GM06990 (cell line): ENCODE measurements at places on chromosomes 12 and 14.

DNA sequence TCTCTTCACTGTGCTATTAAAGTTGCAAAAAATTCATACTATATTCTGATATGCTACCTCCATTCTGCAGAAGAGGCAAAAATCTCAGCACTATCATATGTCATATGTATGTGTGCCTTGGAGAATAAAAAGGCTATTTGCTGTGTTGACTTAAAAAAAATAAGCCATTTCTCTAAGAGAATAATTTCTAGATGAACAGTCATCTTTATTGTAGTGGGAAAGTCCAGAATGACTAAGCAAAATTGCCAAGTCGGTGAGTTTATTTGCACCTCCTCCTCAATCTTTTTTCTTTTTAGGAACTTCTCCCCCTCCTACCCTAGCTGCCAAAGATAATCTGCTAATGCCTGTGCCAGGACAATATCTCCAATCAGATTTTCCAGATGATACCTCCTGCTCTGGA, 353.8 kb upstream of the FAR2 start:
- DNase-seq: no peak

DNA sequence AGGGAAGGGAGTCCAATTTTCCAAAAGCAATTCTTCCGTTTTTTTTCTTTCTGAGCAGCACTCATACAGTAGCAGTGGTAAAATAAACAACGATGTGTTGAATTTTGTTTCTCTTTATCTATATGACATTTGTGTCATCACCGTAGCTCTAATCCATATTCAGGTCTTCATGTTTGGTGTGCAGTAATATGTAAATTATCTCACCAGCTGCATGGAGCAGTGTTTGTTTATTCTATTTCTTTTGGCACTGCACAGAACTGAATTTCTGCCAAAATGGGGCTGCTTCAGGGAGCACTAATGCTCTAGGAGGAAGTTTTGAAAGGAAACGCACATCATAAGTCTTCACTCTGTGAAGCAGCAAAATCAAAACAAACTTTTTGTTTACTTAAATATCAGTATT, 130.0 kb upstream of the NPAS3 start:
- DNase-seq: no peak

- no peak for DNase-seq
These were observed 251.8 kb upstream of the CCDC196 start for GRCh38 chr14:66234411-66234810.

GRCh38 chr12:130087222-130087621, 75.0 kb upstream of the FZD10 start:
- no peak for DNase-seq

DNA sequence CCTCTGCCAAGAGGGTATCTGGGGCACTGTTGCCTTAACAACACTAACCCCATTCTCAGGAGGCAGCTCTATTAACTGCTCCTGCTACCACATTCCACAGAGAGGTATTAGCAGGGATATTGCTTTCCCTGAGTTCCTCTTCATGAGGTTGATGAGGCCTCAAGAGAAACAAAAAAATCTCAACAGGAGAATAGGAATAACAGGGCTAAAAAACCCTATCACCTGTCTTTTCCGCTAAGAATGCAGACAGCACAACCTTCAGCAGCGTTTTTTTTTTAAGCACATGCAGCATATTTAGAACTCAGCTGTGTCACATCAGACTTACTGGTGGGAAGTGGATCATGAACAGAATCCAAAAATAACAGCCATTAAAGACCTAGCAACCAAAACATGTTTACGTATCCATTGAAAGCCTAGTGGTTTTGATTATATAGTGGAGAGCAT, 29.2 kb downstream of the ATF7 start:
- no peak for DNase-seq

DNA sequence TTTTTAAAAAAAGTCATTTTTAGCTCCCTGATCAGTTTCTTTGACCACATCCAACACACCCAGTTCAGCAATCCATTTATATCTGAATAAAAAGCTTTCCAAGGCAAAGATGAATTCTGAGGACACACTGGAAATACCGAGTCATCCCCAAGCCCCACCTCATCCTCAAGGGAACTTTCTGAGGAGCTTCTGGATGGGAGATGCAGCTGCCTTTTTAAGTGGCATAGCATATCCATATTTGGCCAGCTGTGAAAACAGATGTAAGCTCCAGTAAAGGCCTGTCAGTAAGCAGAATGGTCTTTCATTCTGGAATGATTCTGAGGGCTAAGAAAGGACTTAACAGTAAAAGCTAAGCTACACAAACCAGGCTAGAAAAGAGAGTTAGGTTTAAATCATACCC, 18.4 kb downstream of the ZFYVE1 start:
- no peak for DNase-seq

DNA sequence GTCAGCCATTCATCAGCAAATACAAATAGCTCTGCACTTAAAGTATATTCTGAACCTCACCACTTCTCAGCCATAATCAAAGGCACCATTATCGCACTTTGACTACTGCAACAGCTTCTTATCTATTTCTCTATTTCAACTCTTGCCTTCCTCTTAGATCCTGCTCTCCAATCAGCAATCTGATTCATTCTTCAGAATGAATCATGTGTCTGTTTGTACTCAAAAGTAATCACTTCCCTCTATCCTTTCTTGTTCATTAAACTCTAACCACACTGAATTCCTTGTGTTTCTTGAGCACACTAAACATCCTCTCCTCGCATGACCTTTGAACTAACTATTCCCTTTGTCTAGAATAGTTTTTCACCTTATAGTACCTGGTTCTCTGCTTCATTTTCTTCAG, 12.8 kb upstream of the OR4E1 start:
- DNase-seq: no peak

DNA sequence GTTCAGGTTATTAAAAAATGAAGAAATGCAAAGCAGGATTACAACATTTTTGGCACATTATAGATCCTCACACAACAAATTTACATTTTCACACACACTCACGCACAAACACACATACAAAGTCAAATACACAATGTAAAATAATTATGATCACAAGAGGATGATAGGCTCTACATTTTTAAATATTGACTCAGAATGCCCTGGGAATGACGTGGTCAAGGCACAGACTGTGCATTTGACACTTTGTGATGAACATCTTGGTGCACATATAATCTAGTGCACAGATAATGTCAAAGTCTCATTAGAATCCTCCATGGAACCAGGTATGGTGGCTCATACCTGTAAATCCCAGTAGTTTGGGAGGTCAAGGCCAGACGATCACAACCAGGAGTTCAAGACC, 49.4 kb downstream of the DPF3 start:
- DNase-seq: no peak

- no peak for DNase-seq
These were observed 103.0 kb downstream of the PRIMA1 start for GRCh38 chr14:93685121-93685895.

GRCh38 chr12:90399357-90399756, 555.6 kb downstream of the CCER1 start:
- DNase-seq: no peak

DNA sequence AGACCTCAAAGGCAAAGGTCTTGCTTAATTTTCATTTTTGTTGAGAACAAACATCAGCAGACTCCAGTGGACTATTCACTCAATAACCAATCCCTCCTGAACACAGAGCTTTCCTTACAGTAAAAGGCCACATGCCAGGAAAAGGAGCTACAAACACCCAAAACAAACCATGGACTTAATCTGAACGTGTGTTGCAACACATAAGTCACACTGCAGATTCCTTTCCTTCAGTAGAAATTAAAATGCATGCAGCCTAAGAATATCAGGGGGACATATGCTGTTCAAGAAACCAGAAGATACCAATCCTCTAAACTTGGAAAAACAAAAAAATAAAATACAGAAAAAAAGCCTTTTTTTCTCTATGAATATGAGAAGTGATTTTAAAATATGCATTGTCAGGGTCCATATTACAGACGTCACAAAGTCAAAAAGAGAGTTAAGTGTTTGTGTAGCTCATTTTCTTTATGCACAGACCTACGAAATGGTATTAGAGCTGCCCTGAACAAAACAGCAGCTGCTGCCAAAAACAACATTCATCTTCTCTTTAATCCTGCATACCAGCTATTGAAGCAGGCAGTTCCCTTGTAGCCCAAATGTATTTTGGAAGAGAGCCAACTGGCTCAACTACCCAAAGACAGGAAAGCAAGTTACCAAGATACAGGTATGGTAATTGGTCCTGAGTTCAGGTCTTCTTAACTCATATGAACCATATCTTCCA, 26.2 kb downstream of the KITLG start:
- no peak for DNase-seq

DNA sequence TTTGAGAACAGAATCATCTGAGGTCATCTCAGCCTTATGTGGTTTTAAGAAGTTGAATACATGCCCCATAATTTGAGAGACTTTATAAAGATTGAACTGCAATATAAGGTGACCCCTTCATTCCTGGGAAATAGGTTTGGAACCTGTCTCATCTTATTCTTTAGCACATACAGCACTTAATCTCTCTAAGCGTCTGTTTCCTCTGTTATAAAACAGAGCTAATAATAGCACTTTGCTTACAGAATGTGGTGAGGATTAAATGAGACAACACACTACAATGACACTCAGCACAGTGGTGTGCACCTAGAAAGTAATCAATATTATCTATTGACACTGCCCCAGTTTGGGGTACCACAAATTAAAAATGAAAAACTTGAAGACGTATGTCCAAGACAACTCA, 102.1 kb downstream of the DUSP6 start:
- DNase-seq: no peak

DNA sequence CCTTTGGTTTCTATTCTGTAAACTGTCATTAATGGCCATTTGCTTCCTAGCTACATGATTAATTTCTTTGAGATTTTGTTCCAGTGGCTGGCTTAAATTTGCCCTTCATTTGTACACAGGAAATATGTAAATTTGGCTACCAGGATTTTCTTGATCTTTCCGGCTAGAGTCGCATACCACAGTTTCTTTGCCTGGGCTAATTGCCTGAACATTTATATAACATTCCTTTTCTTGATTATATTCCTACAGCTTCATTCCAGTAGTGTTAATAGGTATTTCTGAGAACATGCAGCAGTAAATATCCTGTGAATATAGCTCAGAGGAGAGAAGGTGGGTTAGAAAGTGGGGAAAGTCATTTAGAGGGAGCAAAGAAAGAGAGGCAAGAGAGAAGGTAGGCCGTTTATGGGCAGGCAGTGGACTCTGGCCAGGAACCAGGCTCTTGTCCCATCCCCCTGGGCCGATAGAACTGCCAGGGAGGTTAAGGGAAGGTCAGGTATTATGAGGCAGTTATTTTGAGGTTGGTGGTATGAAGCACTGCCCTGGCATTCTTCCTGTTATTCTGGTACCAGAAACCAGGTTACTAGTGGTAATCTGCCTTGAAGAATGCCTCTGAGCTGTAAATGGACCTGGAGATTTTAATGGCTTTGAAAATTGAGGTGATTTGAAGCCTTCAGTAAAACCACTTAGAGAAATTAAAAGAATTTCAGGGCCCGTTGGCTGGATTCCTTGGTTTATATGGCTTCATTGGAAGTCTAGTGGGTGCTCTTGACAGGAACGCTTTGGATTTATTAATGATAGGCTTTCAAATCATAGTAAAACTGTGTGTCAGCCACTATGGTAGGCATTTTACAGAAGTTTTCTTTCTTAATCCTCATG, 4.4 kb downstream of the RNF10 start:
- no peak for DNase-seq

GRCh38 chr14:86912709-86913108, 1080.3 kb downstream of the GALC start:
- no peak for DNase-seq

GRCh38 chr12:112836736-112837628, 45.4 kb downstream of the RPH3A start:
- DNase-seq: no peak

- DNase-seq: no peak
These were observed 1082.1 kb downstream of the AACS start for GRCh38 chr12:126147321-126147720.

DNA sequence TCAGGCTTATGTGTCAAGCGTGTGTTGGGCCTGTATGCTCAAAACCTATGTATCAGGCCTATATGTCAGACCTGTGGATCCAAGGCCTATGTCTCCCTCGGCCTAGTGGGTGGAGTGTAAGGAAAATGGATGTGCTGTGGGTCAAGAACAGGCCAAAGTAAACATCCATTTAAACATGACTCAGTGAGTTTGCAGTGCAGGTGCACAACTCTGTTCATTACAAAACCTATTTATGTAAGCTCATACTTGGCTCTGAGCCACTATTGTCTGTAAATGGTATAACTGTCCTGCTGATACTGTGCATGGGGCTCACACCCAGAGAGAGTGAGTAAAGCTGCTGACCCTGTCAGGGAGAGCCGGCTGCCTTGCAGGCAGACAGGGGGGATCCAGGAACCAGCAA, 249.7 kb upstream of the AVPR1A start:
- DNase-seq: no peak

DNA sequence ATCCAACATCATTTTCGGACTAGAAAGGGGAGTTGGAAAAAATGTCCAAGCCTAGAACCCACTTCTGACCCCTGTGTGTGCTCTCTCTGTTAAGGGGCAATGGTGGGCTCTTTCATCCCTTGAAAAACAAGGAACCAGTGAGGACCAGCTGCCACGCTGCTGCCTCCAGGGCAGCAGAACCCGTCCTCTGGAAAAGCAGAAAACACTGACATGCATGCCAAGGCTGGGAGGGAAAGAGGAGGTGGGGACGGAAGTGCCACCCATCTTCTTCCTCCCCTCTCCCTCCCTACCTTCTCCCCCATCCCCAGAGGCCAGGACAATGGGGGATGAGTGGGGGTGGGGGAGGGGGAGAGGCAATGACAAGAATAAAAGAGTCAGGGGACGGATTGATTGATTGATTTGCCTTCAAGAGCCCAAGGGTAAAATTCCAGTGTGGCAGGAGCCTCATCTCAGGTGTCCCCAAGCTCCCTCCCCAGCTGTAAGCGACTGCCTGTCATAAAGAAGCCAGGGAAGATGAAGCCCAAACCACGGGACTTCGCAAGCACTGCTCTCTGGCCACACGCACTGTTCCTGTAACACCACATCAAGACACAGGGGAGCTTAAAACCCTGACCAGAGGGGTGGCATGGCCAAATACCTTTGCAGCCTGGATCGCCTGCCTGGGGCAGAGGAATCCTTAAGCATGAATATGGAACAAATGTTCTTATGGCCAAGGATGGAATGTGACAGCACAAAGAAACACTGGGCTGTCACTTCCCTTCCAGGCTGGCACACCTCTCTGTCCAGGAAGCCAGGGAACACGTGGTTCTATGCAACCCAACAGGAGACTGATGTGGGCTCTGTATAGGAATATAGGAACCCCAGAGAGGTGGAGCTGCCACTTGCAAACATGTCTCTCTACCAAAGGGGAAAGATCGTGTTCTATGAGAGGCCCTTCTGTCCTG, 38.9 kb upstream of the BDKRB2 start:
- DNase-seq: no peak
